ENCODE measurements at places on chromosomes 3 and 15.

GRCh38 chr3:46845397-46845859, 17.8 kb downstream of the MYL3 start:
- DNase-seq = no peak

DNA sequence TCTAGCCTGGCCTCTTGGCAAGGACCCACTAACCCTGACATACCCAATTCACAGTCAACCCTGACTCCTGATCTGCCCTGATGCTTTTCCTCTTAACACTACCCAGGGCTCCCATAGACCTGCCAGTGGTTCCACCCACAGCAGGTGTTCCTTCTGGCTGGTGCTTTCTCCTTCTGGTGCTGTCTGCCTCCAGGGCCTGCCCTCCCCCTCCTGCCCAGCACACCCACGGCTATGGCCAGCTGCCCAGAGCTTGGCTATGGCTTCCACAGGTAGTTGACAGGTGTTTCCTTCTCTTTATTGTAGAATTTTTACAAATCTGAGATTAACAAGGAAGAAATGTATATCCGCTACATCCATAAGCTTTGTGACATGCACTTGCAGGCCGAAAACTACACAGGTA, 46.5 kb upstream of the MANF start:
- DNase-seq = no peak

DNA sequence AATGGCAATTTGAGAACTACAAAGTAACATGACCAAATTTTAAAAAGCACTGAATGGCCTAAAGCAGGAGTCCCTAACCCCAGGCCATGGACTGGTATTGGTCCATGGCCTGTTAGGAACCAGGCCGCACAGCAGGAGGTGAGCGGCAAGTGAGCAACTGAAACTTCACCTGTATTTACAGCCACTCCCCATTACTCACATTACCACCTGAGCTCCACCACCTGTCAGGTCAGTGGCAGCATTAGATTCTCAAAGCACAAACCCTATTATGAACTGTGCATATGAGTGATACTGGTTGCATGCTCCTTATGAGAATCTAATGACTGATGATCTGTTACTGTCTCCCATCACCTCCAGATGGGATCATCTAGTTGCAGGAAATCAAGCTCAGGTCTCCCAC, 48.8 kb downstream of the SENP7 start:
- DNase-seq = no peak

- no peak for DNase-seq
Measured at GRCh38 chr15:63350178-63350621, 31.4 kb downstream of the CA12 start.

GRCh38 chr3:128170866-128171516, 17.7 kb downstream of the EEFSEC start:
- DNase-seq = no peak

Measured in CD4-positive, alpha-beta T cell treated with Interleukin-1 beta for 1 hour (primary cell).